ENCODE measurements at places on chromosomes 4 and X.

DNA sequence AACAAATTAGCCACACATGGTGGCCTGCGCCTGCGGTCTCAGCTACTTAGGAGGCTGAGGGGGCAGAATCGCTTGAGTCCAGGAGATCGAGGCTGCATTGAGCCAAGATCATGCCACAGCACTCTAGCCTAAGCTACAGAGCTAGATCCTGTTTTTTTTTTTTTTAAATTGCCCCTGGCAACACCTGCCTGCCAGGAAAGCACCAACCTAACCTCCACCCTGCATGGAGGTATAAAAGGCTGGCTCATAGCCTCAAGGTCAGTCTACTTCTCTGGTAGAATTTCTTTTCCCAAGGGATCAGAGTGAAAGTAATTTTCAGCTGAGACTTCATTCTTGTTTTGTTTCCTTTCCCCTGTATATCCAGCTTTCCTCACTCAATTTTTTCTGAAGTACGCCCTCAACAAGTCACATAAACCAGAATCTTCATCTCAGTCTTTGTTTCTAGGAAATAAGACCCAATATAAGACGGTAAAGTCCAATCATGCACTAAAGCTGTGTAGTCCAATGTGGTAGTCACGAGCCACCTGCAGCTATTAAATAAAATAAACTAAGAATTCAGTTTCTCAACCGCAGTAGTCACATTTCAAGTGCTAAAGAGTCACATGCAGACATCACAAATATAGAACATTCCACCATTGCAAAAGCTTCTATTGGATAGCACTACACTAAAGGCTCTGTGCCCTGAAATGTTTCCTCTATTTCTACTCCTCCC, 113.3 kb downstream of the HPGD start:
- no peak for DNase-seq

DNA sequence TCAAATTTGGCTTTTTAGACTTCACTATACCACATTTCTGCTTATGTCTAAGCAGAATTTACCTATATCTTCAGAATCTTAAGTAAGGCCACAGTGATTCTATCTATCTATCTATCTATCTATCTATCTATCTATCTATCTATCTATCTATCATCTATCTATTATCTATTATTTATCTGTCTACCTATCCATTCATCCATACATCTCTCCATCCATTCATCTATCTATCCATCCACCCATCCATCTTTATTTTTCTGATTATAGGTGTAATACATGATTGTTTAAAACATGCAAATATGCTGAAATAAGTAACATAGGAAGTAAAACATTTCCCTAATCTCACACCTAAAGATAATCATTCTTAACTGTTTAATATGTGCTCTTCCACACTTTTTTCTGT, 18.8 kb downstream of the ADGRG4 start:
- DNase-seq, result no peak

DNA sequence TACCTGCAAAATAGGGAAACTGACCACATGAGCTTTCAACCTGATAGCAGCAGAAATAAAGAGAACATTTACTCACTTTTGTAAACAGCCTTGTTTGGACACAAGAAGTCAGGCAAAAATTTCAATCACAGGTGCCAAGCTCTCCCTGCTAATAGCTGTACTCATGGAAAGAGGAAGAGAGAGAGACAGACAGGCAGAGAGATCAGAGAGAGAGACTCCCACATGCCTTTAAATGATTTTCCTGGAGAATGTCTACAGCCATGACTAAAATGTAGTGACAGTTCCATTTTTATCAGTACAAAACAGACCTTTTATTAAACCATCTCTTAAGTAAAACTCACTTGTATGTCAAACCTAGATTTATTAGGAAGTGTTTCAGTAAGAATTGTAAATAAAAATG, 752.9 kb downstream of the TRAM1L1 start:
- DNase-seq, result no peak

DNA sequence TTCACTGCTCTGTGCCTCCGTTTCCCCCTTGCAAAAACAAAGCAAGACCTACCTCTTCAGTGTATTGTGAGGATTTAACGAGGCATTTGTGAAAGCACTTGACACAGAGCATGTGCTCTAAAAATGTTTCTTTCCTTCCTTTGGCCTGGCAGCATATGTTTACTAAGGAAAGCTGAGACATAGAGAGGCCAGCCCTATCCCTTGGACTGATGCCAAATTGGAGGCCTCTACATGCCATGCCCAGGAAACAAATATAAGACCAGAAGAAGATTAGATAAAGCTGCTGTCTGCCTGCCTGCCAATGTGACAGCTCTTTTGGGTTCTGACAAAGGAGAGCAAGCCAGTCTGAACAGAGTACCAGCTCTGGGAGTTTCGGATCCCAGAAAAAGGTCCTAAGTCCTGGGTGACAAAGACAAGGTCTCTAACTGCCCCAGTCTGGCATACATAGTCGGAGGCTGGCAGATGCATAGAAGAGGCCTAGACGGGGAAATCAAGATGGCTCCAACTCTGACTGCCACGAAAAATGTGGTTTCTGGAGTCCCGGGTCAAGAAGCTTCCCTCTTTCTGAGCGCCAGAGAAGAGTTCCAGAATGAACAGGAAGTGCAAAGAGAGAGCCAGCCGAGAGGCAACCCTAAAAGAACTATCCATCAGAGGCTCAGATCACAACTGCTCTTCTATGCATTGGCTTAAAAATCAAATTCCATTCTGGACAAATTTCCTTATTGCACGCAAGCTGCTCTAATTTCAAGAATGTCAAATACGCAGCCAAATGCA, 25.8 kb downstream of the OTUD6A start:
- no peak for DNase-seq

GRCh38 chr4:110003401-110004187, 90.9 kb downstream of the EGF start:
- DNase-seq, result no peak

- DNase-seq, result no peak
These were observed 27.6 kb downstream of the GUCY1A1 start for GRCh38 chr4:155694100-155694785.

GRCh38 chr4:15917297-15917696, 21.2 kb downstream of the FGFBP1 start:
- no peak for DNase-seq

GRCh38 chr4:142161086-142161485, 524.7 kb downstream of the IL15 start:
- DNase-seq, result no peak

- DNase-seq, result no peak
These were observed 153.7 kb downstream of the APBB2 start for GRCh38 chr4:41060352-41061334.

DNA sequence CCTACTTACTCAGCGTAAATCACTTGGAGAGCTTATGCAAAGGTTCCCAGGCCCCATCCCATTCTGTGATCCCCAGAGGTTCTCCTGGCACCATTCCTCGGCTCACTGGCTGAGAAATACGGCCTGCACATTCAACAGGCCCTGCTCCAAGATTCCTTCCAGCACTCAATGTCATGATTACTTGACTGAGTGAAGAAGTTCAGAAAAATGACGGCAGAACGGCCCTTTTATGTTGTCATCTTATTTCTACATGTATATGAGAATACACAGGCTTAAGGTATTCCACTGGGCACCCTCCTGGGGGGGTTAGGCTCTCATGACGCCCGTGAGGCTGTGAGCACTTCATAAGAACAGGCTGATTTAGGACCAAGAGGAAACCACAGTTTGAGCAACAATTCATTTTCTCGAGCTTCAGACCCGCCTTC, 190.6 kb downstream of the NSUN7 start:
- no peak for DNase-seq

DNA sequence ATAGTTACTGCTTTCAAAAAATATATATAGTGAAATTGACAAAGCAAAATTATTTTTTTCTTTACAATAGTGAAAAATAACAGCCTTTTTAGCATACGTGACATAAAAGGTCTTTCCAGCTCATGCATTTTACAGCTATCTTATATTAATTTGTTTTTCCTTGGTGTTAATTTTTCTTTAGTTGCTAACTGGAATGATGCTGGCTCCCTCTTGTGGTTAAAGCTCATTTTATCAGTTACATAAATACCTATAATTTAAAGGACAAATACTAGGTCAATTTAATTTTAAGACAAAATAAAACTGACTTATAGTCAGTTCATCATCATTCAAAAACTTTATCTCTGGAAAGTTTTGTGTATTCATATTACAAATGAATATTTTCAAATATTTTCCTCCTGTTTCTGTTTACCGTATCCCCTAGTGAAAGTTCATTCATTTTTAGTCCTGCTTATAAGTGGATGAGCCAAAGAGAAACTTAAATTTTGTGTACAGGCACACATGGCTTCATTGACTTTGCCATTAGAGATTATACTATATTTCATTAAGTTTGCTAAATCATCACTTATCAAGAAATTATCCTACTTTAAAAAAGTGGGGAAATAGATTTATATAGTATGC, 9.9 kb upstream of the ANAPC4 start:
- DNase-seq, result no peak

GRCh38 chr4:70619778-70620177, 8.8 kb upstream of the ENAM start:
- DNase-seq, result no peak

- peak; percentile 11 for DNase-seq
These were observed 52.5 kb downstream of the LINC00632 start for GRCh38 chrX:140762061-140762460.

DNA sequence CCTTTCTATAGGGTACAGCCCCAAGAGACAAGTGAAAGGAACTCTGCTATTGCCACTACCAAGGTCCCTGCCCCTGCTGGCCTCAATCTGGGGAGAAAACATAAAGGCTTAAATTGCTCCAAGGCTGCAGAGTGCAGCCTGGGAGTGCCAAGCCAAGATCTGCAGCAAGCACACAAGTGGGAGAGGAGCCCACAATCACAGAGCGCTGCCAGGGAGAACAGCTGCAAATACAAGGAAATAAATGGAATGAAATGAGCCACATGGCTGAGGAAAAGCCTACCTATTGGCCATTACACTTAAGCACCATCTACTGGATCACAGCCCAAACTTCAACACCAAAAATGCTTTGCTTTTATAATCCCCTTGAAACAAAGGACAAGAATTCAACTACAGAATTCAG, 582.4 kb downstream of the FAM133A start:
- no peak for DNase-seq

- no peak for DNase-seq
These were observed 4.1 kb upstream of the SCRG1 start for GRCh38 chr4:173403051-173403450.

DNA sequence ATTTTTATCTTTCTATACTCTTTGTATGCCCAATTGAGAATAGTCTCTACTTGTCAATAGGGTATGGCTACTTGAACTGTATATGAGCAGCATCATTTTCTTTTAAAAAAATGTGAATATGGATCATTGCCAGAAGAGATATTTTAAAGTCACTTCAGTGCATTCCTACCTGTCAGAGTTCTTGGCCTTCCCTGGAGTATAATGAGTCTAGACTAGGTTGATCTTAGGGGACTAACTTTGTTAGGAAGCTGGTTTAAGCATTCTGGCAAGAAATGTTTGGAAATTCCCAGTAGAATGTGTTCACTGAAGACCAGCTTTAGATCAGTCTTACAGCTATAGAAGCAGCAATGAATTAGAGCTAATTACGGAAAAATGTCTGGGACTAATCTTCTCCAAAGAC, 178.2 kb downstream of the FAT4 start:
- no peak for DNase-seq

DNA sequence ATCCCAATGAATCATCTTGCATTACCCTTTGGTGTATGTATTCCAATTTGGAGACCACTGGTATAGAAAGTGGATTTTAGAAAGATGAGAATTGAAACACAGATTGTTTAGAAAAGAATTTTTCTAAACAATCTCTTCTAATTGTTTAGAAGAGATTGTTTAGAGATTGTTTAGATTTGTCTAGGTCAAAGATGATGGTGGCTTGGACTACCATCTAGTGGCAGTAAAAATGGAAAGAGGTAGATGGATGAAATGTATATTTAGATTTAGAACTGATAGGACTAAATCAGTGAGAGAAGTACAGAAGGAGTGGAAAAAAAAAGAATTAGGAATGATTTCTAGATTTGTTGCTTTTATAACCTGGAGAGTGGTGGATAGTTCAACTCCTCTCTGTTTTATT, 70.6 kb downstream of the ARSJ start:
- no peak for DNase-seq

GRCh38 chr4:84035568-84035967, 463.5 kb downstream of the NKX6-1 start:
- no peak for DNase-seq

- no peak for DNase-seq
These were observed 975.7 kb upstream of the PABPC4L start for GRCh38 chr4:135177321-135177720.

DNA sequence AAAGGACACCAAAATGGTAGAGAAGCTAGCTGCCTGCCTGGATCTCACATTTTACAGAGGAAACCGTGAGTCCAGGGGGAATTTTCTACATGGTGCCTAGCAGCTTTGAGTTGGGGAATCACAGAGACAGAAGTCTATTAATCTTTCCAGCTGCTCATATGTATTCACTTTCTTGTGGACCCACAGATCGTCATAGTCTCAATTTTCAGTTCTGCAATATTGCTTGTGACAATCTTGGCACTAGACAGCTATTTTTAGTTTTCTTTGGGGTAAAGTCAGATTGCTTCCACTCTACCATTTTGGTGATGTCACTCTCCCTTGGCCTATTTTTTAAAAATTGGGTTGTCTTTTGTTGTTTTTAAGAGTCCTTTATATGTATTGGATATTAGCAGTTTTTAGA, 233.4 kb upstream of the STK26 start:
- DNase-seq, result no peak

GRCh38 chr4:158025131-158025530, 147.7 kb downstream of the GASK1B start:
- no peak for DNase-seq

DNA sequence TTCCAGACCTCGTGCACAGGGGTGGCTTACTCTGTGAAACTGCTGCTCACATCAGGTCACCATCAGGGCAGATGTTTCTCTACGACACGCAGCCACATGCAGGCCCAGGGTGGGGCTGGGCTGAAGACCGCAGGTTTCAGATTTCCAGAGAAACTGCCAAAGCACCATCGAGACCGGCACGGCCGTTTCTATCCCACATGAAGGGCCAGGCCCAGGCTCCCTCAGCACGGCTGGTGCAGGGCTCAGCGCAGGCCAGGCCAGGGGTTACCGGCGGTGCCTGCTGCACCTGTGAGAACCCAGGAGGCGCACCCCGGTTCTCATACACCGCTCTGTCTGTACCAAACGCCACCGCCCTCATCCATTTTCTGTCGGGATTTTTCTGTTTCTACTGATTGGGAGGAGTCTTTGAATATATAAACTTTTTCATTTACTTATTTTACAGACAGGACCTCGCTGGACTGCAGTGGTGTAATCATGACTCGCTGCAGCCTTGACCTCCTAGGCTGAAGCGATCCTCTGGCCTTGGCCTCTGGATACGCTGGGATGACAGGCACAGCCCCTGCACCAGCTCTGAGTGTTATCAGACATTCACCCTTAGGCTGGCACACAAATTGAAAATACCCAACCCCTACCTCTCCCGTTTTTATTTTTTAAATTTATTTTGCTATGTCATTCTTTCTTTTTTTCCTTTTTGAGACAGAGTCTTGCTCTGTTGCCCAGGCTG, 17.1 kb downstream of the CTBP1 start:
- no peak for DNase-seq

- no peak for DNase-seq
These were observed 11.8 kb upstream of the MAN2B2 start for GRCh38 chr4:6562931-6563901.

- DNase-seq, result no peak
These were observed 164.3 kb upstream of the PABPC4L start for GRCh38 chr4:134365852-134366251.

GRCh38 chrX:116236666-116237065, 66.1 kb downstream of the AGTR2 start:
- no peak for DNase-seq

- no peak for DNase-seq
These were observed 45.5 kb upstream of the XIAP start for GRCh38 chrX:123814343-123814742.

GRCh38 chr4:86876894-86877685, 15.1 kb downstream of the C4orf36 start:
- no peak for DNase-seq

- DNase-seq, result no peak
These were observed 92.3 kb downstream of the DIAPH2 start for GRCh38 chrX:96776966-96777365.
